Small intestine (tissue), 16 donors: ENCODE measurements at places on chromosomes 6 and 20. TPM values are rescaled to one million over a fixed set of nuclear protein-coding genes. Genes with fewer than 3 reads are reported as not detected.

KCNK17 gene
- 0.45 TPM for polyA plus RNA-seq

GRCh38 chr6:62283796-62284411, 2.1 kb downstream of the KHDRBS2 start:
- DNase-seq: peak; percentile 81

HM13 gene
- 59.7 TPM for polyA plus RNA-seq

CDH22 gene
- polyA plus RNA-seq: not detected

DNA sequence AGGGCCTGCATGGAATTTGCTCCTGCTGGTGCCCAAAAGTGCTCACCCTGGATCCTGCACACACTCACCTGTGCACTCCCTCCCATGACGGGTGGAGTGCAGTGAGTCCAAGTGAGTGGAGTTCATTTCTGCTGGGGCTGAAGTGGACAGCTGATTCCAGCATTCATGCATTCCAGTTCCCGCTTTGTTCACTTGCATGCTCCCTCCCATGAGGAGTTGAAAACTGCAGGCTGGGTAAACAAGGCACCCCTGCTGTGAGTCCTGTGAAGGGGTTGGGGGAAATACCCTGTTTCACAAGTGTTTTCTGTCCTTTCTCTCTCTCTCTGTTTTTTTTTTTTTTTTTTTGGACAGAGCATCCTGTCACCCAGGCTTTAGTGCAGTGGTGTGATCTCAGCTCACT, 454.1 kb upstream of the NOX3 start:
- DNase-seq: no peak

PHACTR3 gene
- polyA plus RNA-seq: 1.9 TPM

DNA sequence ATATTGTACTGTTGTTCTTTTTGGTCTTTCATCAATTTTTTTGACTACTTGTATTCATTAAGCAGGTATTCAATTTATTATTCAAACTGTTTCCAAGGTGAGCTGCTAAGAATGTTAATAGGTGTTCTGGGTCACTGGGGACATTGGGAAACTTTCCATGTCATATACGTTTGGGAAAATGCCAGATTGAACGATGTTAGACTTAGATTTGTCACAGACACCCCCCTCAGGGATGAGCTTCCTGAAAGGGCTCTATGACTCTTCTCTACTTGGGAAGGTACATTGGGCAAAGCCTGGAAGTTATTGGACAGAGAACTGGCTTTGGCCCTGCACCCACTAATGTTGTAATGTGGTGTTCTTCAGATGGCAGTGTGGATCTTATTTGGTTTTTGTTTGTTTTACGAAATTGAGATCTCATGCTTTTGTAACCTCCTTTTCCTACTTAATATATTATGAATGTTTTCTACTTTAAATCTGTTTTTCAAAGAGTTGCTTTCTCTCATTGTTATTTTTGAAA, 42.1 kb downstream of the PLCB4 start:
- DNase-seq: no peak

FAM209B gene
- 0.27 TPM for polyA plus RNA-seq
